ENCODE measurements at places on chromosomes 7 and 10.

DNA sequence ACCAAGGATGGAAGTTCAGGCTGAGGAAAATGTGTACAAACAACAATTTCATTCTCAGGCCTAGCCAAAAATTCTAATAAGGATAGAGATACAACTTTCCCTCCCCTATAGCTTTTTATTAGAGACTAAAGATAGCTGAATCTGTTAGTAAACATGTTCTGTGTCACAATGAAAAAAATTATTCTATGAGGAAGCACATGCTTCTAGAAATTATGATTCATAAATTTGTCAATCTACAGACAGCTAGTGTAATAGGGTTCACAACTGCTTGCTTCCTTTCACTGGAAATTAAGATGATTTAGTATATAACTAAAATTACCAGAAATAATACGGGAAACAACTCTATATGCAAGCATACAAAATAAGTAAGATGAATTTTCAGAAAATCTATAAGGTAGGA, 56.6 kb downstream of the CCDC3 start:
- no peak for DNase-seq

GRCh38 chr7:47393406-47393805, 188.5 kb downstream of the TNS3 start:
- DNase-seq: no peak

- DNase-seq: no peak
Observed at GRCh38 chr10:8238986-8239385, 184.5 kb downstream of the GATA3 start.

DNA sequence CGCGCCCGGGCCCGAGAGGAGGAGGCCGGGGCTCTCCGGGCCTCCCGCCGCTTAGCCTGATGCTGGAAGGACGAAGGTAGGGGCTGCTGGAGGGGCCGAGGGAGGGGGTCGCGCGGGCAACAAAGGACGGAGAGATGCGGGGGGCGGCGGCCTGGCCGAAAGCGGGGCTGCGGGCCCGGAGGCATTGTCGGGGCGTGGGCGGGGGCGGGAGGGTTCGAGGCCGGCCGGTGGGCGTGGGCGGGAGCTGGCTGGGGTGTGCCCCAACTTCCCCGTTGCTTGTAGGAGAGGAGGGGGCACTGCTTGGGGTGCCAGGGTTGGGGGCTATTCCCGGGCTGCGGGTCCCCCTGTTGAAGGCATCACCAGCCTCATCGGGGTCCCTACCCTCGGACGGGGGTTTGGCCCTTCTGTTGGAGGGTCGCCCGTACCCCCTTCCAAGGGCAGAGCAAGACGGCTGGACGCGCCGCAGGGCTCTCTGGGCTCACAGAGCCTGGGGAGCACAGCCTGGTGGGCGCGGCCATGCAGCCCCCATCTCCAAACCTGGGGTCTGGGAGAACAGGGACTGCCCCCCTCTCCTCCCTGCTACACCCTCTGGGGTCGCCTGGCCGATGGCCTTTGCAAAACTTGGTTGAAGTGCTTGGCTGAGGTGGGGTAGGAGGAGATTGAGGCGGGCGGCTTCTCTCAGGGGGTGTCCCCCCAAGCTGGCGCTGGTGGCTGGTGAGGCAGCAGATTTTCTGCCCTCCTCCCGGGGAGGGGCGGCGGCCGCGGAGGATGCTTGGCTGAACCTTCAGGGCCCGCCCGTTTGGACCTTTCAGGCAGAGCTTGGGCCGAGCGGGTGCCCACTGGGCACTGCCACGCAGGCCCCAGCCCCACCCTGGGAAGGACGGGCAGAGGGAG, 699 bp downstream of the CLIP2 start:
- peak; percentile 61 for DNase-seq

GRCh38 chr10:652233-652632, 37.2 kb downstream of the DIP2C start:
- no peak for DNase-seq

DNA sequence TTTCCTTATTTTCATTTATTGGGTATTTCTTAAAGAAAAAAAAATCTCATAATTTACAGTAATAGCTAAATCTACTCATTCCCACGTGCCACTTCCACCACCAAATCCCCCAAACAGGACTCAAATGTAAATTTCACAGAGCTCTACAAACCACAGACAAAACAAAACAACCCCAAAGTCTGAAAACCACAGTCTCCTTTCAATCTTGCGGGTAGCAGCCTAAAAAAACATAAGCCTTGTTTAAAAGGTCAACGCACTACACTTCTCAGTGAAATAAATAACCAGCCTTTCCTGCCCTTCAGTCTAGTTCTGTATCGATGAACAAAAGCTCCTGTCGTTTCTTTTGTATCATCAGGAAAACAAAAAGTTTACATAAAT, 121.8 kb upstream of the AFAP1L2 start:
- DNase-seq: no peak

- DNase-seq: no peak
Observed at GRCh38 chr7:30201161-30201666, 66.4 kb downstream of the MTURN start.

DNA sequence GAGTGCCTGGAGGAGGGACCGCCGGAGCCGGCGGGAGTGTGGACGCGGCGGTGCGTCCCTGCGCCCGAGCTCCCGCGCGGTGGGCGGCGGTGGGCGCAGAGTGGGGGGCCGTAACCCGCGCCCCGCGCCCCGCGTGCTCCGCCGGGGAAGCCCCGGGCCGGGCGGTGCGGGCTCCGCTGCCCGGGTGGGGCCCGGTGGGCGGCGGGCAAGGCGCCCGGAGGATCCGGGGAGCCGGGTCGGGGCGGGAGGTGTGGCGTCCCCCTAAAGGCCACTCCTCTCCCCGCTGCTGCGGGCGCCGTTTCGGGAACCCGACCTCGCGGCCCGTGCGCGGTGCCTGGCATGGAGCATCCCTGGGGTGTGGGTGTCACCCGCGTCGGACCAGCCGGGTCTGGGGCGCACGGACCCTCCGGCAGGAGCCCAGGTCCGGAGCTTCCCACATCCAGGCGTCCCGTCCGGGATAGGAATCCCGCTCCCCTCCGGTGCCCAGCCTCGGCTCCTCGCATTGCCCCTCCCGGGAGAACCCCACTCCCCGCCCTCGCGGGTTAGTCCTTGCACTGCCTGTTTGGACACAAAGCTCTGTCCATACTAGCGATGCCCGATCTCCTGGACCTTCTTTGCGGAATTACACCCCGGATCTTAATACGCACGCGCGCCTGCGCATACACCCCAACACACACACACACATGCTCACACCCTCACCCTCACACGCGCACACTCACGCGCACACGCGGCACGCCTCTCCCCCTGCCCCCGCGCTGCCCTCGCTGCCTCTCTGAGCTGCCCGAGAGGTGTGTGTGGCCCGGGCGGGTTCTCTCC, 723 bp downstream of the MTURN start:
- peak; percentile 65 for DNase-seq

DNA sequence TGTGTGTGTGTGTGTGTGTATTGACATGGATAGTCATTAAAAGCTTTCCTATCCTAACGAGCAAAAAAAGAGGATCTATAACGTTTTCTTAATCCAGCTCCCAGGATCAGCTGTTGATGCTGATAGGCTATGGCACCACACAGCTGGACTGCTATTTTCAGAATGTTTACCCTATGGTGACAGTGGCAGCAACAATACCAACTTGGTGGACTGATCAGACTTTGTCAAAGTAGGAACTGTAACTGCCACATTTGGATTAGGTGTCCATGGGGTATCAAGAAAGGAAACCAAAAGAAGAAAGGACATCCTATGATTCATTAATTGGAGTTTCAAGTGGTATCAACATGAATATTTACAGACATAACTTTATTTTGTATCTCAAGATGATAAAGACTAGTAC, 2.7 kb upstream of the CLEC5A start:
- DNase-seq: no peak

Data from urothelium cell line (cell line).